ENCODE measurements at places on chromosomes 3 and 15. TPM values are rescaled to one million over a fixed set of nuclear protein-coding genes. Genes with fewer than 3 reads are reported as not detected.

DNA sequence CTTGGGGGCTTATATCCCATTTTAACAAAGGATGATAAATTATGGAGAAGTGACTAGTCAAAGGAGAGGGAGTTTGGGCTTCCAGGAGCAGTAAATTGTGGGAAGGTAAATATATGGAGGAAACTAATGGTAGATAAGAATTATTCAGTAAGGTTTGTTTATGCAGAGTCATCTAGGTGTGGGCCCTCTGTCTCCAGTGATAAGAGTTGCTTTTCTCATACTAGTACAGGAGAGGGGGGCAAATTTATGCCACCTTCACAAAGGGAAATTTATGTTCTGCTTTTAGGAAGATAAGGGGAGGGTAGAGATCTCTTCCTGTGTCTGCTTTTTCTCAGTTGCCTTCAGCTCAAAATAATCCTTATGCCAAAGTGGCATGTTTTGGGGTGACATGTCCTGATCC, 383.7 kb upstream of the PPP2R3A start:
- H3K4me1 ChIP-seq: no peaks in the 10 kb centered on the region
- no peaks in the 10 kb centered on the region for H3K27me3 ChIP-seq
- no peak for DNase-seq

- no peaks in the 10 kb centered on the region for H3K4me1 ChIP-seq
- H3K36me3 ChIP-seq: no peaks in the 10 kb centered on the region
- no peak overlapping the region for H3K4me3 ChIP-seq
- H3K27ac ChIP-seq: no peak overlapping the region
- H3K27me3 ChIP-seq: peaks cover 13% of the 10 kb centered on the region
Observed at GRCh38 chr15:71042356-71042922, 72.8 kb upstream of the THSD4 start.

DNA sequence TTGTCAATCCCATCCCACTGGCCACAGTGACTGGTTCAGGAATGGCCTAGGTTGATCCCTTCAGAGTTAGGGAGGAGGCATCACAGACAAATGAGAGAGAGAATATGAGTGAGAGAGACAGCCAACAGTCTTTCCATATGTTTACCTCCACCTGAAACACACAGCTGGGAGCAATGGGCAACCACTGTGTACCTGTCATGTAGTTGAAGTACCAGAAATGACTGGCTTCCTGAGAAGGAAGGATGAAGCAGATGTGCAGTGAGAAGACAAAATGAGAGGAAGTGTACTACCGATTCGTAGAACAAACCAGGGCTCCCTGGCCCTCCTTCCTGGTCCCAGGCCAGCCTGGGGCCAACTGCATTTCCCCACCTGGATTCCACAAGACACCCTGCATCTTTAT, 27.4 kb downstream of the SRGAP3 start:
- H3K4me3 ChIP-seq: no peak overlapping the region
- no peak overlapping the region for H3K27ac ChIP-seq
- H3K36me3 ChIP-seq: no peaks in the 10 kb centered on the region
- peaks cover 5% of the 10 kb centered on the region for H3K4me1 ChIP-seq

DNA sequence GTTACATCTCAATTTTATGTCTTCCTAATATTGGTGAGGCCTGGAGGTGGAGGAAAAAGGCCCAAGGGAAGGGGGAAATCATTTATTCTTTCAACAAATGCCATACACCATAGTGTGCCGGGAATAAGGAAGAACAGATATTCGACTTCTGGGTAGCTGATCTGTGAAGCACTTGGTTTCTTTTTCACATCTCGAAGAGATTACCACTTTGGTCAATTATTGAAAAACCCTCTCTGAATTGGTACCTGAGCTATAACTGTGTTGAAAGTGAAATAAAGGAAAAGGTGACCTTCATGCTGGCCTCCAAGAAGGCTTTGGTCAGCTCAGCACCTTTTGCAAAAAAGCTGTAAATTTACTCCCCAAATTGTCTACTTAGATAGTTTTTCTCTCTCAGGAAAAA, 14.2 kb upstream of the MB21D2 start:
- H3K36me3 ChIP-seq: no peaks in the 10 kb centered on the region
- peaks cover 5% of the 10 kb centered on the region for H3K27me3 ChIP-seq
- no peak overlapping the region for H3K27ac ChIP-seq
- H3K4me3 ChIP-seq: no peak overlapping the region
- H3K4me1 ChIP-seq: no peaks in the 10 kb centered on the region

TRH gene
- total RNA-seq: not detected

Measured in activated naive CD4-positive, alpha-beta T cell treated with anti-CD3 and anti-CD28 coated beads for 36 hours (primary cell).